ENCODE measurements at places on chromosomes 7 and 10.

- no peak for DNase-seq
These were observed 30.8 kb upstream of the C10orf67 start for GRCh38 chr10:23375366-23375765.

DNA sequence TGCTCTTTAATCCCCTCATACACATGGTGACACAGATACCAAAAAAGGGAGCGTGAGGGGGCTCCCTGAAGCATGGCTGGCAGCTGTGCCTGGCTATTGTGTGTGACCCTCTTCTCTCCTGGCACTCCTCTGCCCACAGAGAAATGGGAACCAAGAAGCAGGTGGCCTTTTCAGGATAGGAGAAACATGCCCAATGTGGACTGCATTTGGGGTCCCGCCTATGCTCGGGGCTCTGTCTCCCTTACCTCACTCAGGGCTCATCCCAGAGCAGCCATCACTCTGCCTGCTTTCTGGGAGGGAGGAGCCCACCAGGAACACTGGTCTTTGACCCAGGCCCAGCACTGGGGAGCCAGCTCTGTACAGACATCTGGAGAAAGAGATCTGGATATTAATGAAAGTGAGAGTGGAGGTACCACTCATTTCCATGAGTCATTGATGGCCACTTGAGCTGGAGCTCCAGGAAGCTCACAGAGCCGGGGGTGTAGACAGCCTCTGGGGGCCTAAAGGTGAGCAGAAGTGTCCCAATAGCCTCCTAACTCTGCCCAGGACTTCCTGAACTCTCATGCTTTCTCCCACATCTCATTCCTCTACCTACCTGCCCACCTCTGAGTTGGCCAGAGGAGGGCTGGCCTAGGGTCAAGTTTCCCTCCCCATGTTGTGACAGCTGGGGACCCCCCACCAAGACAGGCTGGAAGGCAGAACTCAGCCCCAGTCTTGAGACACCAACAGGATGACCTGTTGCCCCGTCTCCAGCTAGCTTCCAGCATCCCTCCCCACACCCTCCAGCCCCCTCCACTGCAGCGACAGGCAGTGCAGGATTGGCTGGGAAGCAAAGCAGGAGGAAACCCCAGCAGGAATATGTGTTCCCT is 42.6 kb downstream of the DRGX start:
- no peak for DNase-seq

DNA sequence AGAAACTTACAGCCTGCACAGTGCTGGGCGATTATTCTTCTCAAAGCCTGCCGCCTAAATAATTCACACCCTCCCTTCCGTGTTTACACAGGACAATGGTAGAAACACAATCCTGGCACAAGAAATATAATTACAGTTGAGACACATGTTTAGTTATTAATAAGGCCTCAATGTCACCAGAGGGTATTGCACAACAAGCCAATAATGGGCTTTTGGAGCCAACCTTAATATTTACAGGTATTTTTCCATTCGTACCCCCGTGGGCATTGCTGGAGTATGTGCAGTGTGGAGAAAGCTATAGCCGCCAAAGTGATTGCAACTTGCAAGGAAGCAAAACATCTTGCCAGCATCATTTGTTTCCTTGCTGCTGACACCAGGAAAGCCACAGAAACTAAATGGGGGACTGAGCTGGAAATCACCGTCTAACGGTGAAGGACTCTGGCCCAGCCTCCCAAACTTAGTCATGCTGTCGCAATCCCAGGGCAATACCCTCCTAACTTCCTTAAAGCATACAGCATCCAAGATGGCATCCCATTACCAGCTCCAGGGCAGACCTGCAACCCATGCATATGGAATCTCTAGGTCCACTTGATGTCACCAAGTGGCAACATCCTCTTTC is 8.6 kb downstream of the CALN1 start:
- no peak for DNase-seq

GRCh38 chr10:101563497-101564040 is 24.5 kb downstream of the POLL start:
- no peak for DNase-seq

DNA sequence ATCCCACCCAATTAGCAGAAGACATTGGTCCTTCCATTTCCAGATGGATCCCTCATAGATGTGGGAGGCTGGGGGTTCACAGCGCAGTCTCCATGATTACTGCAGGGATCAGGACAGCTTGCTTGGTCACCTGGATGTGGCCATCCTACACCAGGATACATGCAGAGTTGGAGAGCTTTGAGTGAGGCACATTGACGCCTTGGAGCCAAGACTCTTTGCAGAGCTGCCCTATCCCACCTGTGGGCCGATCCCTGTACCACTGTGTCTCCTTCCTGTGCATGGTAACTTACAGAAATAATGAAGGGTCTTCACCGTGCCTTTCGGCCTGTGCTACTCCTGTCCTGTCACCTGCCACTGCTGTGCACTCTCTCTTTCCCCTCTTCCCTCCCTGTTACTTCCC is 444.8 kb downstream of the GLRX3 start:
- no peak for DNase-seq

GRCh38 chr10:131792809-131793208 is 108.0 kb upstream of the PPP2R2D start:
- no peak for DNase-seq

GRCh38 chr10:103265717-103266329 is 11.1 kb upstream of the INA start:
- DNase-seq = no peak

- no peak for DNase-seq
These were observed 730.5 kb downstream of the ZWINT start for GRCh38 chr10:55630491-55631056.

GRCh38 chr10:42242135-42242805 is 396.1 kb downstream of the ZNF33B start:
- DNase-seq = no peak

DNA sequence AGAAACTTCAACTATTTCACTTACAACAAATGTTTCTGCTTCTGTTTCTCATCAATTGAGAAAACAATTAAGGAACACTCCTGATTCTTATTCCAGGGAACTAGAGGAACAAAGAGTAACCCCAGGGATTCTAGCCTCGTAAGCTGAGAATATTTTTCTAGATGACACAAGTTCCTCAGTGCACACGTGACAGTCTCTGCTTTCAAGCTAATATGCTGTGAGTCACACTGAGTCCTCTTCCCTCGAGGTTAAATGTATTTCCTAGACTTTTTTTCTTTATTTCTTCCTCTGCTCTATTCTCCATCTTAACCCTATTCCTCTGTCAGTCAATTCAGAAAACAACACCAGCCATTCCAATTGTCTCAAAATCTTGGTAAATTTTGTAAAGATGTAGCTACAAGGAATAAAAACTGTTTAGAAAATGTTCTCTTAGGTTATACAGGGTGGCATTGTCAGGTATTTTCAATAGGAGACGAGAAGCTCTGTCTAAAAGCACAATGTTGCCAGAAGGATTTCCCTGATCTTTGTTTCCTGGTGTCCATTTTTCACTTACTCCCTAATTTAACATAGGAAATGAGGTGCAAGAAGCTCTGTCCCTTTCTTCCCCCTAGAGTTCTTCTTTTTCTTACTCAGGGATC is 5.8 kb upstream of the C1GALT1 start:
- DNase-seq = no peak

DNA sequence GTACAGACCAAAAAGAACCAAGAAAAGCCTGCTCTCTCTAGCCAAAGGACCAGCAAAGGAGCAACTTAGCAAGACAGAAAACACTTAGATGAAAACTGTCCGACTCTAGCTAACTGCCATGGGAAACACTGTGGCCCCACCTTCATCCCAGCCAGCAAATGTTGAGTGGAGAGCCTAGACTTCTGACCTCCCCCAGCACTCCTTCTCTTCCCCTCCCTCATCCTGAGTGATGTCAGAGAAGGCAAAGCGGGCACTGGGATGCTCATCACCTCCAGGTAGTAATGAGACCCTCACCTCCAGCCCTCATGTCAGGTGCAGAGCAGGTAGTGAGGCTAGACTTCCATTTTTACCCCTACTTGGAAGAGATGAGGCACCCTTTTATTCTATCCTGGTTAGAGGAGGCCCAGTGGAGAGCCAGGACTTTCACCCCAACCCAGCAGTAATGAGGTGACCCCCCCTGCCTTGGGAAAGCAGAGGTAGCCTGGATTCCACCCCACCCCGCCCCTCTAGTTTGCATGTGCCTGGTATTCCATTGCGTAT is 16.9 kb downstream of the CUZD1 start:
- DNase-seq = no peak

DNA sequence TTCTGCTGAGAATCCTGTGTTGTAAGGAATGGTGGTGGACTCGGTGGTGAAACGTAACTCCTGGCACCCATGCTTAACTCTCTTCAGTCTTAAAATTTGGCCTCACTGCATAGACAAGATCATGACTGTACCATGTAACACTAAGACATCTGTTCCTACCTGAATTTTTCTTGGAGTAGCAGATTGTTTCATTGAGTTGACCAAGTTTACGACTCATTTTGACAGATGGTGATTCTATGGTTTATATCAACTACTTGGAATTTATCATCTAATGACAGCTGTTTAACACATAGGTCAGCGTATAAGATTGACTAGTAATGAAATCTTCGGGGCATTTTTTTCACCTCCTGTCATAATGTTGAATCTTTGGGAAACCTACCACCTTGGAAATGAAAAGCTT is 184.2 kb downstream of the CELF2 start:
- no peak for DNase-seq

DNA sequence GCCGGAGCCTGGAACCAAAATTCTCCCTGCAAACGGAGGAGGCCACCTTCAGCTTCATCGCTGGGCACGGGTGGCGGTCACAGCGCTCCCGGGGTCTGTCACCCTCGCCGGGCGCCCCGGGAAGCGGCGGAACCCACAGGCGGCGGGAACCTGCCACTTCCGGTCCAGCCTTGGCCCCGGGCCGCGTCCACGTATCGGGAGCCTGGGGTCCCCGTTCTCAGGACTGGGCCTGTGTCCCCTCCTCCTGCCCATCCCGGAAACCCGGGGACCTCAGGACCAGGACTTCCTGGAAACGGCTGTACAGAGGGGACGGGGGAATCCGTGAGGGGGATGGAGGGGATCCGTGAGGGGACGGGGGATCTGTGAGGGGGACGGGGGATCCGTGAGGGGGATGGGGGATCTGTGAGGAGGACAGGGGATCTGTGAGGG is 25.4 kb downstream of the PDGFA start:
- DNase-seq = no peak

All from activated T-helper 1 cell treated with anti-CD3 and anti-CD28 coated beads, Interleukin-2, amount 50 U/mL, for 16 hours (primary cell).